Stimulated activated CD4-positive, alpha-beta T cell treated with anti-CD3 and anti-CD28 coated beads, Interleukin-4, amount 100 ng/mL, for 24 hours (primary cell): ENCODE measurements at places on chromosomes 16 and 17.

- DNase-seq = no peak
Observed at GRCh38 chr16:67180166-67180565, 3.6 kb downstream of the MATCAP1 start.

- DNase-seq = no peak
Observed at GRCh38 chr17:42642336-42642735, 16.7 kb upstream of the TUBG2 start.

DNA sequence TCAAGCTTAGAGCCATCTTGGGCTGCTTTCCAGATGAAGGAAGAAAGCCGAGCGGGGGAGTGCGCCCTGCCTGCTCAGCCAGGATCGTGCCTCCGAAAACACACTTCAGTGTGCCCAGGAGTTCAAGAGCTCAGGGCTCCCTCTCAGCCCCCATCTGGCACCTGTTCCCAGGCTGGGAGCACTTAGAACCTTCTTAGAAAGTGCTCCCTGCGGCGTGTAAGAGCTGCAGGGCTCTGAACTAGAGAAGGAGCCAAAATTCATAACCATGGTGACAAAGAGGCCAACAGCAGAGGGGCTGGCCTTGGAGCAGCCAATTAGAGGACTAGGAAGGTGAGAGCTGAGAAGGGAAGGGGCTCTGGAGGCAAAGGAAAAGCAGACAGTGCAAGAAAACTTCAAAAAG, 59.0 kb upstream of the TNRC6C start:
- no peak for DNase-seq

DNA sequence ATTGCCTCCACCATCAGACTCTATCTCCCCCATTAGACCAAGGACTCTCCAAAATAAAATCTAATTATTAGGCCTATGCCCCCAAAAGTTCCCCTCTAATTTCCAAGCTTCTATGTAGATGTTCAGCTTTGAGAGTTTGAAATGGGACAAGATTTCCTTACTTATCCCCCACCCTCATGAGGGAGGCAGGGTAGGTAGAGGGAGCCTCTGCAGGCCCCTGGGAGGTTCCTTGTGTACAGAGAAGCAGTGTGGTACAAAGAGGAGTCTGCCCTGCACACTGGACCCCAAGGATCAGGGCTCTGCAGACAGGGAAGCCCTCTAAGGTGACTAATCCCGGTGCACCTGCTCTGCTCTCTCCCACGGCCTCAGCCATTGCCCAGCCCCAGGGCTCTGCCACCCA, 2.5 kb downstream of the KRT17 start:
- DNase-seq = no peak

DNA sequence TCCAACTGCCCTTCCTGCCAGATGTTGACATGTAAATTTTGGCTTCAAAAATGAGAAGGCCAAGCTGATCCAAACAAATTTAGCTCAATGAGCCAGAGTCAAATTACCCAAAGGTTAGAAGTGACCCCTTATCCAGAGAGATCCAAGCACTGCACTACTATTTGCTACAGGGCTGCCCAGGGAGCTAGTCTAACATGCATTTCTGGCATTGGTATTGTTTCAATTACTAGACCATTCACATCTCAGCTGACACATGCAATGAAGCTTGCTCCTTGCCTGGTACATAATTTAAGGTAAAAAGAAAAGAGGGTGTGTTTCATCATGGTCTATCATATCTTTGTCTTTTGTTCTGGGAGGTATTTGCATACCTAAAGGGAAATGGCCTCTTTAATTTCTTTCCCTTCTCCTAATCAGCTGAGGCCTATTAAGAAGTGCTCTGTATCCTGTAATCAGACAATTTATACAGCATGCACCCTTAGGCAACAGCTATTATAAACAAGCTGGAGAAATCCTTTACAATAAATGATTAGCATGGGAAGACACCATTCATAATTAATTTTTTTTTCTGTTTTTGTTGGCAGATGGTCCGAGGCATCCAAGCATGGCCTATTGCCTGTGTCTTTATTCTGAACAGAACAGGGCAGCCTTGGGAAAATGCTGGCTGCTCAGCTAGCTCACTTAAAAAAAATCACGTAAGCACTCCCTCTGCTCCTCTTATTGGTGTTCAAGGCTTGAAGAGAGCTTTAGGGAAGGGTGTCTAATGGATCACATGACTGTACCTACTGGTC, 161.5 kb upstream of the SALL1 start:
- no peak for DNase-seq

- no peak for DNase-seq
Observed at GRCh38 chr16:85916141-85916890, 17.4 kb downstream of the IRF8 start.

DNA sequence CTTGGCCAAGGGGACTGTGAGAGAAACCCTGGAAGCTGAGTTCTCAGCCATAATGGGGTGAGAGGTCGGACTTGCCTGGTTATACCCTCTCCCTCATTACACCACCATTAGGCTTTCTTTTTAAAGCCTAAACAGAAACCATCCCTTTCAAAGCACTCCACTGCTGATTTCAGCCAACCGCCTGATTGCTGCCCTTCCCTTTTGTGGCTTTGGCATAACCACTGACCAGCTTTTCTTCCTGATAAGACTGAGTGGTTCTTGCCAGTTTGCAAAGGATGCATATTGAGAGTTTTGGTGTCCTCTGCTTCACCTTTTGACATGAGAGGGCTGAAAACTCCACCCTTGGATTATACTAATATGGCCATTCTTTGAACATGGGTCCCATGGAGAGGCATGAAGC, 308.2 kb upstream of the GOT2 start:
- no peak for DNase-seq

DNA sequence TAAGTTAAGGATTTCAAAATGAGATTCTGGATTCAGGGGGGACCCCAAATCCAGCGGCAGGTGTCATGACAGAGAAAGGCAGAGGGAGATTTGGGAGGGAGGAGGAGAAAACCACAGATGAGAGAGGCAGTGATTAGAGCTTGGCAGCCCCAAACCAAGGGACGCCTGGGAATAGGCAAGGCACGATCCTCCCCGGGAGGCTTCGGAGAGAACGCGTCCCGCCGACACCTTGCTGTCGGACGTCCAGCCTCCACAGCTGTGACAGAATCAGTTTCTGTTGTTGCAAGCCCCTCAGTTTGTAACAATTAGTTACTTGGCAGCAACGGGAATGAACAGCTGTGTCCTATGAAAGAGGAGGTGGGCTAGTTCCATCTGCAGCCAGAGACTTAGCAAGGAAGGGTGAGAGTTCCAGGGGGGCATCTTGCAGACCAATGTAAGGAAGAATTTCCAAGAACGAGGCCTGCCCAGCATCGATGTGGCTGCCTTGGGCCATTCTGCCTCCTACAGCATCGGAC, 110.7 kb upstream of the SDK2 start:
- DNase-seq = no peak

- DNase-seq = peak; percentile 47
Observed at GRCh38 chr17:81511804-81512561, 616 bp downstream of the ACTG1 start.

DNA sequence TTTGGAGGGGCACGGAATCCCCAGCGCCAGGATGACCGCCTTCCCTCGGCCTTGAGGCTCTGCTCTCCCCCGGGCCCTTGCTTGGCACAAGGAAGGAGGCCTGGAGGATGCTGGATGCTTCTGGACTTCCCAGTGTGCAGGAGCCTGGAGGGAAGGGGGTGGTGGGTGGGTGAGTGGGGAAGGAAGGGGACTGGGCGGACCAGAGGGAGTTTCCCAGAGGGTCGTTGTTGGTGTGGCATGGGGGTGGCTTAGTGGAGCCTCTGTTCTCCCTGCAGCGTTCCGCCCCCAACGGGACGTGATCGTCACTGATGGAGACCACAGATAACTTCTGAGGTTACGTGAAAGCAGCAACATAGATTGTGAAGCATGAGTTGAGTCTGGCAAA, 140.0 kb downstream of the IRF8 start:
- DNase-seq = no peak

GRCh38 chr17:58121925-58122324, 26.3 kb upstream of the OR4D1 start:
- peak; percentile 20 for DNase-seq

GRCh38 chr17:354651-355556, 2.3 kb upstream of the RPH3AL start:
- no peak for DNase-seq

GRCh38 chr17:48795444-48796162, 21.4 kb downstream of the TTLL6 start:
- DNase-seq = no peak

DNA sequence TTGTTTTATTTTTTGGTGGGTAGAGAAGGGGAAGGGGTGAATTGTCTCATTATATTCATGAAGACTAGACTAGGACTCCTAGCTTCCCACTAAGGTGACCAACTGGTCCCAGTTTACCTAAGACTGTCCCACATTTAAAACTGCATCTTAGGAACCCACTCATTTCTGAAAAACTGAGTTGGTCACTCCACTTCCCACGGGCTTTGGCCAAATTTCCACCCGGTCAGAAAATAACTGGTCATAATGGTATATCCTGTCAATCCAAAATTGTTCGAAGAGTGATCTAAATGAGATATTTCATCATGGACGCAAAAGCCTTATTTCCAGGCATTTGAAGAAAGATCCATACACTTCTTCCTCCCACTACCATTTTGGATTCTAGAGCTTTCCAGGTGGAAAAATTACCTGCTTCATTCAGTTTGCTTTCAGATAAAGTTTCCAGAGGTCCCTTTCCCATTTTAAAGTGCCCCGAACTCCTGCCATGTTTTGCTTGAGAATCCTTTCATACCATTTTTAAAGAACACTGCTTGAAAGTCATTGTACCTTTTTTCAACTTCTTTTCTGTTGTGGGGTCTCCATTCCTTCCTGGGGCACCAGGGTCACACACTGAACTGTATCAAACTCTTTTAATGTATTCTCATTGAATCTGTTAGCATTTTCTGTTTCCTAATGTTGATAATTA, 21.8 kb upstream of the ZFHX3 start:
- DNase-seq = no peak

DNA sequence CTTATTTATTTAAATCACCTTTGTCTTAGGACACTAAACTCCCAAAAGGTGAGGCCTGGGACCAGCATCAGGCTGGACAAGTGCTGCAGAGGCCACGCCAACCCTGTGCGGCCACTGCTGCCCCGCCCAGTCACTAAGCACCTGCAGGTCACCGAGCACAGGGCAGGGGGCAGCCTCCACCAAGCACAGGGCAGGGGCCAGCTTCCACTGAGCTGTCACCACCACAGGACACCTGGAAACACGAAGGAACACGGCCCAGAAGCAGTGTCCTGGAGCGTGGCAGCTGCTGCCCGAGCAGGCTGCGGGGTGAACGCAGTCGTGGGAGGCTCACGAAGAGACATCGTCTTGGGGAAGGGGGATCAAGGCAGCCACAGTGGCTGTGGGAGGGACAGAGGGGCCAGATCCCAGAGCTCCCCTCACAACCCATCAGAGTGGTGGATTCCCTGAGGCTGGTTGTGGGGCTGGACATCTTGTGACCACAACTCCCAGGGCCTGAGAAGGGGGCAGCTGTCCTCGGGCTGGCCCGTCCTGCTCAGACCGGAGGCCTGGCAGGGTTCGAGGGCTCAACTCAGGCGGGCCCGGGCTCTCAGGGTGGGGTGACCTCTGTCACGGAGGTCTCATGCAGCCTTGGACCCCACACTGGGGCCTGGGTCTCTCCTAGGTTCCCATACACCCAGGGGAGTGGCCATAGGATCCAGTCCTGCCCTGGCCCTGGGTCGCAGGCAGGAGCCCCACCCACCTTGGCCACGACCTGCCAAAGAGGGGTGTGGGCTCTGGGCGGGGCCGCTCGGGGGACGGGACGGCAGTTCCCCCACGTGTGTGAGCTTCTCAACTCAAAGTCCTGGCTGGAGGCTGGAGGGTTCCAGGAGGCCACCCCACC, 18.7 kb downstream of the RAB40B start:
- DNase-seq = no peak

DNA sequence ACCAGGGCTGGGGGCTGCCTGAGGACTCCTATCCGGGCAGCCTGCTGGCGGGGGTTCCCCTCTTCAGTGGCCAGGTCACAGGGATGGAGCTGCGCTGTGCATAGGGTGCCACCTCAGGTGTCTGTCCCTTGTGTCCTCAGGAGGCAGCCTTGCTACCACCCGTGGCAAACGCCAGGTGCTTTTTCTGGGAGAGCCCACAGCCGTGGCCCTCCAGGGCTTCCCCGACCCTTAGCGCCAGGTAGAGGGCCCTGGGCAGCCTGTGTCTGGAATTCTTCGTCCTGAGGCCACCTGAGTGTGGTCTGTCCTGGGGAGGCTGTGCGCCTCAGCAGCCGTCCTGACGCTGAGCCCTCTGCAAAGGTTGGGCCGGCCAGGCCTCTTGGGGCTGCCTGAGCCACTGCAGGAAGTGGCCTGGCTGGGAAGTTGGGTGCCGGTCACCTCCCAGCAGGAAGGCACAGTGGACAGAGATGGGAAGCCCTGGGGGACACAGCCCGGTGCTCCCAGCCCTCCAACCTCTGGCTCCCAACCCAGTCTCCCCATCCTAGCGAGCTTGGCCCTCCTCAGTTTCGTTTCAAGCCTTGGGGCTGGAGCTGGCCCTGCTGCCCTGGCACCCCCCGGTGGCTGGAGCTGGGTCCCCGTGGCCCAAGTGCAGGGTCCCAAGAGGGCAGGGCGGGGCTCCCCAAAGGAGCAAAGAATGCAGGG, 7.6 kb upstream of the BAIAP3 start:
- DNase-seq = no peak

DNA sequence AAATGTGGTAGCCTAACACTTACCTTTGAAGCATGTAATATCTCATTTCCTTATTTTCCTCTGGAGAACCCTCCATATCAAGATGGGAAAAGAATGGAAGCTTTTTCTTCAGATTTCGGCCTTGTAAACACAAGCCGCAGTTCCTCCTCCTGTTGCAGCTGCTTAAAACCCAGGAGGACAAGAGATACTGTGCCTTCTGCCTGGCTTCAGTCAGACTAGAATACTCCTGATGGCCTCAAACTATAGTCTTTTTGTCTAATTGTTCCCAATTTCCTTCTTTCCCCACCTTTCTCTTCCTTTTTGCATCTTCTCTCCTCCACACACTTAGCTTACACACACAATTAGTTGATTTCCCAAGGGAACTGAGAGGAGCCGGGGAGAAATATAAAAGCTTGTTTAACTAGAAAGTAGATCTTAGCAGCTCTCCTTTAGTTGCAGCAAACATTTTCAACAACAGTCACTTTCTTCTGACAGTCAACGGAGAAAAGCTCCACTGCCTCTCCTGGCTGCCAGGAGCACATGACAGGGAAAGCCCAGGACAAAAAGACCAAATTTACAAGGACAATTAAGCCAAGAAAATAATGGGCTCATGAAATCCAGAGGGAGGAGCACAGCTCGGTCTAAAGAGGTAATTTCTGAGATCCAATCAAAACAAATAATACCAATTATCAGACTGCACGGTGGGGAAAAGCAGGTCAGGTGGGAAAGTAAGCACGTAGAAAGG, 76.4 kb upstream of the C17orf78 start:
- no peak for DNase-seq

- no peak for DNase-seq
Observed at GRCh38 chr17:31401456-31402254, 10.2 kb downstream of the RAB11FIP4 start.
